ENCODE measurements at places on chromosomes 5 and 9. TPM values are rescaled to one million over a fixed set of nuclear protein-coding genes. Genes with fewer than 3 reads are reported as not detected.

ZFP2 gene
- 0.24 TPM for total RNA-seq

SHISAL2B gene
- total RNA-seq: not detected

BTNL8 gene
- total RNA-seq: not detected

VCAN gene
- 2.6 TPM for total RNA-seq

SUSD3 gene
- total RNA-seq: 0.11 TPM

RORB gene
- total RNA-seq: not detected

LHX3 gene
- not detected for total RNA-seq

KCNN2 gene
- total RNA-seq: 0.14 TPM

SLC4A9 gene
- total RNA-seq: 0.04 TPM

MFAP3 gene
- 34.6 TPM for total RNA-seq

SEMA6A gene
- total RNA-seq: 0.34 TPM

GRXCR2 gene
- total RNA-seq: not detected

PPP3R2 gene
- total RNA-seq: not detected

MEIKIN gene
- not detected for total RNA-seq

IQGAP2 gene
- total RNA-seq: 0.11 TPM

KCNMB1 gene
- total RNA-seq: not detected

CCL21 gene
- not detected for total RNA-seq

FOXD4L6 gene
- total RNA-seq: not detected

ADAMTS6 gene
- 23.2 TPM for total RNA-seq

SPAAR gene
- not detected for total RNA-seq

C5orf52 gene
- not detected for total RNA-seq

SOHLH1 gene
- not detected for total RNA-seq

TJP2 gene
- 126 TPM for total RNA-seq

SWI5 gene
- total RNA-seq: 29.9 TPM

ELAVL2 gene
- total RNA-seq: 12.1 TPM

IFNA5 gene
- total RNA-seq: not detected

CDX1 gene
- total RNA-seq: not detected

ARL14EPL gene
- total RNA-seq: not detected

TNC gene
- 12.7 TPM for total RNA-seq

FAM81B gene
- not detected for total RNA-seq

WDR41 gene
- 68.9 TPM for total RNA-seq

All from foreskin keratinocyte (primary cell).